Ovary (tissue), 10 donors: ENCODE measurements at places on chromosomes 6 and 20. TPM values are rescaled to one million over a fixed set of nuclear protein-coding genes. Genes with fewer than 3 reads are reported as not detected.

Gene RHAG
- total RNA-seq = not detected

GRCh38 chr6:139655783-139656705 is 281.6 kb upstream of the CITED2 start:
- DNase-seq = no peak

GRCh38 chr20:33005132-33005566 is 916 bp upstream of the SUN5 start:
- DNase-seq = no peak

DNA sequence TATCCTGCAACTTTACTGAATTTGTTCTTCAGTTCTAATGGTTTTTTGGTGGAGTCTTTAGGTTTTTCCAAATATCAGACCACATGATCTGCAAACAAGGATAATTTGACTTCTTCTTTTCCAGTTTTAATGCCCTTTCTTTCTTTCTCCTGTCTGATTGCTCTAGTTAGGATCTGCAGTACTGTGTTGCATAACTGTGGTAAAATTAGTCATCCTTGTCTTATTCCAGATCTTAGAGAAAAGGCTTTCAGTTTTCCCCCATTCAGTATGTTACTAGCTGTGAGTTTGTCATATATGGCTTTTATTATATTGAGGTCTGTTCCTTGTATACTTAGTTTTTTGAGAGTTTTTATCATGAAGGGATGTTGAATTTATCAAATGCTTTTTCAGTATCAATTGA is 4.3 kb downstream of the MICA start:
- DNase-seq = no peak

DNA sequence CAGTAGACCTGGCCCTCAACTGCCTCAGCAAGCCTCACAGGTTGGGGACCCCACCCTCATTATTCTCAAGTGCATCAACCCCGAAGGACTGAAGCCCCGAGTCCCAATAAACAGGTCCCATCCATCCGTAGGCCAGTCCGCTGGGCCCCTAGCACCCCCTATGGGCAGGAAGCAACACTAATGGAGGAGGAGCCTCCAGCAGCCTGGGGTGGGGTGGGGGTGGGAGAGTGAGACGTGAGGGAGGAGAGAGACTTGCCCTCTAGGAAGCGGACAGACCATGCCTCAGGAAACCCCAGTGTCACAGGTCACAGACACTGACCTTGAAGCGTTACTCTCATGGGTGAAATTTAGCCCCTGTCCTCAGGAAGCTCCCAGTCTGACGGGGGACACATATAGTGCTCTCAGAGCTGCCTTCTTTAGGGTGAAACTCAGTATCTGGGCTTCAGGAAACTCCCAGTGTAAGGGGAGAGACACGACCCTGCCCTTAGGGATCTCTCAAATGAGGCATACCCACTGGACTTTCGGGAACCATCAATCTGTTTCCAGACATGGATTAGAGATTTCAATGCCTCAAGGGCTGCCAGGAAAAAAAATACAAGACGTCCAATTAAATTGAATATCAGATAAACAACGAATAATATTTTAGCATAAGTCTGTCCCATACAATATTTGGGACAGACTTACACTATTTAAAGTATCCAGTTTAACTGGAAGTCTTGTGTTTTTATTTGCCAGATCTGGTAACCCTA is 125.8 kb downstream of the MRPL14 start:
- DNase-seq = no peak

DNA sequence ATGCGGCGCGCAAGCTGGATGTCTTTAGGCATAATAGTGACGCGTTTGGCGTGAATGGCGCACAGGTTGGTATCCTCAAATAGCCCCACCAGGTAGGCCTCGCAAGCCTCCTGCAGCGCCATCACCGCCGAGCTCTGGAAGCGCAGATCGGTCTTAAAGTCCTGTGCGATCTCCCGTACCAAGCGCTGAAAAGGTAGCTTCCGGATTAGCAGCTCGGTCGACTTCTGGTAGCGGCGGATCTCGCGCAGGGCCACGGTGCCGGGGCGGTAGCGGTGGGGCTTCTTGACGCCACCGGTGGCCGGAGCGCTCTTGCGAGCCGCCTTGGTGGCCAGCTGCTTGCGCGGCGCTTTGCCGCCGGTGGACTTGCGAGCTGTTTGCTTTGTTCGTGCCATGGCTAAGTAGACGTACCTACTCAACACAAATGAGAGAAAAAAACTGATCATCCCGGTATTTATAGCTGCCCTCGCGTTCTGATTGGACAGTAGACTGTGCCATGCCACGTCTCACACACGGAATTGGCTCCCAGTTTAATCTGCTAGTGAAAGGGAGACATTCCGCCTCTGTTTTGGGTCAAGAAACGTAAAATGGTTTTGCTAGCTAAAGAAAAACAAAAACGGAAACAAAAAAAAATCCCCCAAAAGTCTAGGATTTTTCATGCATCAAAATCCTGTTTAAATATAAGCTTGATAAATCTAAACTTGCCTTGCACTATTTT is 40.1 kb downstream of the OR2B2 start:
- DNase-seq = no peak

Gene PRICKLE4
- total RNA-seq = 2.3 TPM

DNA sequence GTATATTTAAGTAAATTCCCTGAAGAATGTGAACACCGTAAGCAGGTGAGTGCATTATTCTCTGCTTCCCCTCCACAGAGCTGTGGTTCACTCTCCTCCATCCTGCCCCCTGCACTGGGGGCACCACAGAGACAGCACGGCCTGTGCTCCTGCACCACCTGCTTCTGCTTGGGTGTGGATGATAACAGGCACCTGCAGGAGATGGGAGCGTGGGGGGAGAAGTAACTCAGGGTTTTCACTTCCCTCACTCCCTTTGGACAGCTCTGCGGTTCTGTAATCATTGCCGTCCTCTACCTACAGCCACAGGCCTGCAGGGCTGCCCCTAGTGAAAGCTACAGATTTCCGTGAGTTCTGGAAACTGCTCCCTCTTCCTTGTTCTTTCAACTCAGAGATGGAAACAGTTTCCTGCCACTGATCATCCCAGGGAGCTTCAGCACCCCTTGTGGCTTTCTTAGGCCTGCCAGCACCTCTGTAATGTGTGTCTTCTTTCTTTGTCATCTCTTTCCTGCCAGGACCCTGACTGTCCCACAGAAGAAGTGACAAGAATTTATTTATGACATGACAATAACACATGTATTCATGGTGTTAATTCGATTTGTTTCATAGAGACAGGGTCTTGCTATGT is 21.3 kb upstream of the MICB start:
- no peak for DNase-seq

- DNase-seq = no peak
Measured at GRCh38 chr6:169813969-169814368, 62.5 kb downstream of the ERMARD start.

GRCh38 chr6:53399027-53399344 is 50.2 kb upstream of the ELOVL5 start:
- no peak for DNase-seq

- no peak for DNase-seq
Measured at GRCh38 chr6:34447910-34448309, 18.0 kb upstream of the PACSIN1 start.

Gene RING1
- 52.3 TPM for total RNA-seq

DNA sequence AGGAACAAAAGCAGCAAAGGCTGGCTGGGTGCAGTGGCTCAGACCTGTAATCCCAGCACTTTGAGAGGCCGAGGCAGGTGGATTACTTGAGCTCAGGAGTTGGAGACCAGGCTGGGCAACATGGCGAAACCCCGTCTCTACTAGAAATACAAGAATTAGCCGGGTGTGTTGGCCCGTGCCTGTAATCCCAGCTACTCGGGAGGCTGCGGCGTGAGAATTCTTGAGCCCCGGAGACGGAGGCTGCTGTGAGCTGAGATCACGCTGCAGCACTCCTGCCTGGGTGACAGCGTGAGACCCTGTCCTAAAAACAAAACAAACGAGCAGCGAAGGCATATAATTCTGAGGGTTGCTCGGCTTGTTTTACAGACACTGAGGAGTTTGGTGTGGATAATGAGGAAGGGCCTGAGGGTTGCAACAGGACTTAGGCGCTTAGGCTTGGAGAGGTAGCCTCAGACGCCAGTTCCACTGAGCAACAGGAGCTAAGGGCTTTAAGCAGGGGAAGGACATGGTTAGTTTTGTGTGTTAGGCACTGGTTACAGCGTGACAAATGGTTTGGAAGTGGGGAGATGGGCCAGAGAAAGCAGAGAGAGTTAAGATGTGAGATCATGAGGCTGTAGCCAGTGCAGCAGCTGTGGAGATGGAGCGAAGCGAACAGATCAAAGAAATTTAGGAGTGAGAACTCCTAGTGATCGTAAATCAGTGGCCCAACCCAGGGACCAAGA is 1.2 kb downstream of the MYH7B start:
- DNase-seq = no peak

DNA sequence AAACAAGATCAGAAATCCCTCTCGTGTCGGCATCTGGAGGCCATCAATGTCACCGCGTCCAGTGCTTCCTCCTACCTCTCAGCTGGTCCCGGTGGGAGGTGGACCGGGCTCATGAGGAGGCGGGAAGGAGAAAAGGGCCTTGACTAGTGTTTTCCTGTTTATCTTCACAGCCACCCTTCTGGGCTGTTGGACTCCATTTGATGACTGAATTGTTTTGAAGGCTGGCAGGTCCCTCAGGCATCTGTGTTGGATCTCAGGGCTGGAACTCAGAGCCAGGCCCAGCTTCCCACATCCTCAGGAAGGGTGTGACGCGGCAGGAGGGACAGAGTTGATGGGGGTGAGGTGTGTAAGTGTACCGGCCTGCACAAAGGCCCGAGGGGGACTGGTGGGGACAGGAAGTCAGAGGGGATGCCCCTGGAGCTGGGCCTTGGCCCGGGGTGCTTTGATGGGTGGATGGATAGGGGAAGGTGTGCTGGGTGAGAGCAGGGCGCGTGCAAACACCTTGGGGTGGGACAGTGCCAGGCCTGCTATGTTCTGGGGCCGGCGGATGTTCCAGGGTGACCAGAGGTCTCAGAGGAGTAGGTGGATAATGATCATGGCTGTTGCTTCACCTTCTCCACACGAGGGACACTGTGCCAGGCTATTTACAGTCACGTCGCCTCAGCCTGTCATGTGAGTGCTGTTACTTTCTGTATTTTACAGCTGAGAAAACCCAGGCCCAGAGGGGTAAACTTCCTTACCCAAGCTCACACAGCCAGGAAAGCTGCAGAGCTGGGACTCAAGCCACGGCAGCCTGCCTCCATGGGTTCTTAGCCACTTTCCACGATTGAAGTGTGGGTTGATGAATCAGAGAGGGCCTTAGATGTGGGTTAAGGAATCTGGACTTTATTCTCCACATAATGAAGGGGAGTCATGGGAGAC is 17.9 kb upstream of the CHMP4B start:
- no peak for DNase-seq

- DNase-seq = no peak
Measured at GRCh38 chr6:74939151-74939708, 266.6 kb downstream of the COL12A1 start.

Gene SGK2
- 2.2 TPM for total RNA-seq

GRCh38 chr6:50543666-50544065 is 169.7 kb upstream of the TFAP2D start:
- no peak for DNase-seq

- no peak for DNase-seq
Measured at GRCh38 chr6:43719511-43719910, 31.9 kb upstream of the MRPS18A start.

GRCh38 chr6:102407886-102408741 is 1014.6 kb downstream of the GRIK2 start:
- no peak for DNase-seq

Gene DDRGK1
- total RNA-seq = 44.2 TPM

Gene TBXT
- not detected for total RNA-seq

- no peak for DNase-seq
Measured at GRCh38 chr20:60718743-60719480, 533.1 kb upstream of the CDH4 start.

- DNase-seq = no peak
Measured at GRCh38 chr20:1657556-1658334, at the start of gene SIRPG. Gene SIRPG (minus strand): TSS chr20:1657779. CDS start chr20:1657714, 65 bp downstream.

DNA sequence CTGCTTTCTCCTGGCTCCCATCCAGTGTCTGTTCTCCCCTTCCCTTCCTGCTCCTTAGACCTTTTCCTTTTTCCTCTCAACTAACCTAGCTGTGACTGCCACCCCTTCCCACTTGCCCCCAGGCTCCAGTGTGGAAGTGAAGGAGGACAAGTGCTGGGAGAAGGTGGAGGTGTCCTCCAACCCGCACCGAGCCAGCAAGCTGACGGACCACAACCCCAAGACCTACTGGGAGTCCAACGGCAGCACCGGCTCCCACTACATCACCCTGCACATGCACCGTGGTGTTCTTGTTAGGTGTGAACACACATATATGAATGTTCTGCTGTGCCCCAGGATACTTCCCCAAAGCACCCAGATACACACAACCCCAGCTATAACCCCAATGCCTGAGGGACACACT is 18.5 kb downstream of the CUL9 start:
- no peak for DNase-seq

- no peak for DNase-seq
Measured at GRCh38 chr6:33875696-33876095, 71.9 kb upstream of the MLN start.

- no peak for DNase-seq
Measured at GRCh38 chr6:109251839-109252238, 130.4 kb downstream of the CD164 start.

- DNase-seq = no peak
Measured at GRCh38 chr6:105324386-105324950, 78.4 kb downstream of the PREP start.

DNA sequence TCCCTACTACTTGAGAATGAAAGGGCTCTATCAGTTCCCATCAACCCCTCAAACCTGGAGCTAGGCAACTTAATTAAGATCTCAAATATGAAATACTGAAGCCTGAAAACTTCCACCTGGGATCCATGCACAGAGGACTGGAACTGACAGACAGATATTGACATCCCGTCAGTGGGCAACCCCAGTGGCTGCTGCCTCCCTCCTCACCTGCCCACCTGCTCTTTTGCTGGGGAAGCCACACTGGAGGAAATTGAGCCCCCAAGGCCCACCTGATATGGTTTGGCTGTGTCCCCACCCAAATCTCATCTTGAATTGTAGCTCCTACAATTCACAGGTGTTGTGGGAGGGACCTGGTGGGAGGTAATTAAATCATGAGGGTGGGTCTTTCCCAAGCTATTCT is 192.8 kb downstream of the LRFN2 start:
- no peak for DNase-seq

- no peak for DNase-seq
Measured at GRCh38 chr6:64732888-64733287, 974.1 kb downstream of the EYS start.

- DNase-seq = no peak
Measured at GRCh38 chr6:149988550-149989346, 25.0 kb downstream of the ULBP1 start.

GRCh38 chr20:22824077-22824476 is 211.0 kb upstream of the SSTR4 start:
- DNase-seq = no peak

Gene PRL
- 0.22 TPM for total RNA-seq

- DNase-seq = no peak
Measured at GRCh38 chr6:63764318-63764916, 128.8 kb downstream of the PHF3 start.

- DNase-seq = no peak
Measured at GRCh38 chr6:38503032-38503773, 136.5 kb downstream of the BTBD9 start.

DNA sequence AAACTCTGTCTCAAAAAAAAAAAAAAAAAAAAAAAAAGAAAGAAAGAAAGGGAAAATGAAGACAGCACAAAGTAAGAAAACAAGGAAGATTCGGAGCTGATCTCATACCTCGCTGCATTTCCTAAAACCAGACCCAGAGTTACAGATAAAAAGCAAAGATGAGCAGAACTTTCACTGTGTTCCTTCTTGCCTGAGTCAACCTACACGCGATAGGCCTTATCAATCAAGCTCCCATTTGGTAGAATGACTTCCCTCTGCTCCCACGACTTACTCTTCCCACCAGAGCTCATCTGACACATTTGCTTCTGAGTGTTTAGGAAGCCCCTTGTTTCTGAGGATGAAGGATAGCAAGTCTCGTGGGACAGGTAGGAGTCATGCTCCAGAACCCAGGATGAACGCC is 302.9 kb downstream of the TFAP2A start:
- DNase-seq = no peak

Gene CDSN
- not detected for total RNA-seq
